ENCODE measurements at places on chromosomes 2 and 18.

DNA sequence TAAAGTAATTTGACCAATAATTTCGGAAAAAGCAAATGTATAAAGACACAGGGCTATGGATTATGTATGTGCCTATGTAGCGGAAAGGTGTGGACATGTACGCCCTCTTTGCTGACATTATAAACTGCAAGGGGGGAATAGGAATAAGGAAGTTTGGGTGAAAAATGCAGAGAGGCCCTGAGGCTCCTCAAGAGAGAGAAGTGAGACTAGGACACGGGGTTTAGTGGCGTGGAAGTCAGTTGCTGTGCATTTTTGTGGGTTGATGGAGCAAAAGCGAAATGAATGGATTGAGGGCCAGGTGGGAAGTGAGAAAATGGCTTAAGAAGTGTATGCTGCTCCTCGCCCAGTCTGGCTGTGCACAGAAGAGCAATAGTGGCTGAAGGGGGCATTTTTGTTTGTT, 96.2 kb upstream of the B3GNT7 start:
- no peak for DNase-seq

DNA sequence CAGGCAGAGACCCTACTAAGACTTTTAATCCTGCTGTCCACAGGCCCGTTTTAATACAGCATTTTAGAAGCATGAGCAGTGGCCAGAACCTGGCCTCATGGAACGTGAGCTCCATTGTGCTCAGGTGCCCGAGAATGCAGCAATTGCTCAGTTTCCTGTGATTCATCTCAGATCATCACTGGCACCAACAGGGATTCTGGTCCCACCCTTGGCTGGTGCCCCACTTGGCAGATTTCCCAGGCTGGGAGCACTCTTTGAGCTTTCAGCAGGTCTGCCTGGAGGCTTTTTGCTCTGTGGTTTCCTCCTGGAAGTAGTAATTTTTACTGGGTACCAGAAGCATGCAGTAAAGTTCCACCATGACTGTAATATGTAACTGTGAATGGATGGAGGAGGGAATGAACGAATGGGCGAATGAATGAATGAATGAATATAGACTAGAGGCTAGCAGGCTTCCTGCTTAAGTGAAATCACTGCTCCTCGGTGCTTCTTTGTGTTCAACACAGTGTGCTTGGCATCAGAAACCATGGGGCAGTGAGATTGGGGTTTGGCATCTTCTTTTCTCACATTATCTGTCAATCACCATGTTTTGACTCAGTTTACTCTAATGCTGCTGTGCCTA, 312.9 kb downstream of the PRKCE start:
- DNase-seq, result peak; percentile 91

DNA sequence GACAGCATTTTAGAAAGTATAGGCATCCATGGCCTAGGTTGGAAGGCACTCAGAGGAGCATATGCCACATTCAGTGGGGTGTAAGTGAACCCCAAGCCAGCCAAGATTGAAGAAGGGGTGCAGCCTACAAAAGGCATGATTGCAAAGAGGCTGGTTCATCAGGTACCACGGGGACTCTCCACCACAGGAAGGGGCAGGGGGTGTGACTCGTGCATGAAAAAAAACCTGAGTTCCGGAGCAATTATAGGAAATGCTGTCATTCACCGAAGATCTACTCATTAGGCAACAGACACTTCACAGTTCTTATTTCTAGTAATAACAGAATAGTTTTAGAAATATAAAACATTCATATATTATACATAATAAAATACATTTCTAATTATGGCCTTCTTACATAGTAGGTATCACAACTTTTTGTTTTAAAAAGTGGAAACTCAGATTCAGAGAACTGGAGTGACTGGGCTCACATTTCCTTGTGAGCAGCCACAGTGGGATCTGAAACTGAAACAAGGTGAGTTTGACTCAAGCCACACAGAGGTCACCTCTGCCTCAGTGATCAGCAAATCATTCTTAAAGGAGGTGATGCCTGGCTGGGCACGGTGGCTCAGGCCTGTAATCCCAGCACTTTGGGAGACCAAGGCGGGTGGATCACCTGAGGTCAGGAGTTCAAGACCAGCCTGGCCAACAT, 188.4 kb upstream of the GYPC start:
- DNase-seq, result no peak

DNA sequence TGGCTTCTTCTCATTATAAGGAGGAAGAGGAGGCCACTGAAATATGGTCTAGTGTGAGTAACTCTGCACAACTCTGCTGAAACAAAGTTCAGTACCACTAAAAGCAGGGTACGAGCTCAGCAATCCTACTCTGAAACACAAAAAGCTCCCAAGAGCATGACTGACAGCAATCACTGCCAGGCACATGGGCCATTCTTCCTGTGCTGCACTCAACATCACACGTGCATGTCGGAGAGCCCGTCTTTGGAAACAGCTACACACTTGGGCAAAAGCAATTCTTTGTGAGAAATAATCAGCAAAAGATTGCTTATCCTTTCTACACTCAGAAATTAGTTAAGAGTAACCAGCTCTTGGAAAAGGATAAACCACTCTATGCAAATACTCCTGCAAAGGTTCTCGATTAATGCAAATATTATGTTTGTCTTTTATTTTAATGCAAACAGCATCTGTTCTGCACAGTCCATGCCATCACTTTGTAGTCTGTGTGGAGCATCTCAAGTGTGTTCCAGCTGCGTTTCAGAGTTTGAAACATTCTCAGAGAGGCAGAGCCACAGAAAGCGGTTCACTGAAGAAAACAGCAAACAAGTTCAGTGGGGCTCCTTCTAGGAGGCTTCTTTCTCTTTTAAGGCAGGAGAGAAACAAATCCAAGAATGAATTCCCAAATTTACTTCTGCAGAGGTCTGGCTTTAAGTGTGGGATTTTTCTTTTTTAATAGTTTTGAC, 145.0 kb downstream of the HDAC4 start:
- DNase-seq, result no peak

DNA sequence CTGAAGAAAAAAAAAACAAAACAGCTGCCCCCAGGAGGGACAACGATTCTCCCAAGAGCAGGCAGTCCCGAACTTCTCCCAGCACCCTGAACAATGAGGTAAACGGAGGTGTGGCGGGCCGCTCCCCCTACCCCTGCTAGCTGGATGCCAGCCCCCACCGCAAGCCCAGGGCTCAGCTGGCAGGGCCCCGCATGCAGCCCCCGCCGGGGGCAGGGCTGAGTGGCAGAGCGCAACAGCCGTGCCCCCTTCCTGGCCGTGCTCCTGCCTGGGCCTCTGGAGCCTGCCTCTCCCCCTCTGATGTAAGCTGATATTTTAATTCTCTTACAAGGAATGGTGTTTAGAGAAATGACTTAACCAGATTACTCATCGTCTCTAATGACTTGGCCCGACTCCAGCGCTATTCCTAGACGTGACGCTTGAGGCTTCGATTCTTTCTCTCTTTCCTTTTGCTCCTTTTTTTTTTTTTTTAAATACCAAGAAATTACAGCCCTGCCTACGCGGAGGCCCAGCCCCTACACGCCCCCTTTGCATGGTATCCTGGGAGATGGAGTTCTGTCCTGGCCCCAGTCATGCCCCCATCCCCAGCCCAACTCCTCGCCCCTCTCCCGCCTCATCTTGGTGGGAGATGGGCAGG, 4.6 kb upstream of the ARID5A start:
- DNase-seq, result peak; percentile 100

DNA sequence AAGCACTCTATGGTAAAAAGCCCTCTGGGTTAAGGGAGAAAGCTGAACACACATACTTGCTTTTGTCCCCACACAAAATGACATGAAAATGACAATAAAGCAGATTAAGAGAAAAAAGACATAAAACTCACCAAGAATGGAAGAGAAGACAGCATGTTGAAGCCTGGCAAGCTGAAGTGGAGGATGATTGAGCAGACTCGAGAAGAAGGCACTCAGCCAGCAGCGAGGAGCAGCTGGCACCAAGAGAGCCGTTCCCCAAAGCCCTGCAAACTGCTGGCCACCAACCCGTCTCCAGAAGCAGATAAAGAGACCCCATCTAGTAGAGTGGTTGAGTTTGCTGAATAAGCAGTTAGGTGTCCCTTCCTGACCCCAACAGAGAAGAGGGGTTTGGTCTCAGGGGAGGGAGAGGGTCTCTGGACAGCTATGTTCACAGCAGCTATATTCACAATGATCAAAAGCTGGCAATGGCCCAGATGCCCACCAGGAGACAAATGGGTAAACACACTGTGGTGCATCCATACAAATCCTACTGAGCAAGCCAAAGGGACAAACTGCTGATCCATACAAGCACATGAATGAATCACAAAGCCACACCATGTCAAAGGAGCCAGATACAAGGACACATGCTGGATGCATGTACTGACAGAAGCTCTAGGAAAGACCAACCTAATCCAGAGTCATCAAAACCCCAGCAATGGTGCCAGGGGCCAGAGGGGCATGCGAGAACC, 36.9 kb downstream of the FAM168B start:
- DNase-seq, result peak; percentile 46

GRCh38 chr18:46693996-46694395, 37.0 kb upstream of the LOXHD1 start:
- no peak for DNase-seq
